ENCODE measurements at places on chromosomes 6 and 20.
A peak's percentile ranks its signal among the peaks of the same experiment; 100 is the strongest.

- no peak for DNase-seq
These were observed 128.7 kb downstream of the SYNE1 start for GRCh38 chr6:152508477-152508876.

- DNase-seq, result no peak
These were observed 6.6 kb upstream of the GFRA4 start for GRCh38 chr20:3669710-3670367.

GRCh38 chr20:50813101-50813643, 18.3 kb downstream of the BCAS4 start:
- no peak for DNase-seq

GRCh38 chr20:3744806-3745685, 12.6 kb downstream of the HSPA12B start:
- peak; percentile 86 for DNase-seq

DNA sequence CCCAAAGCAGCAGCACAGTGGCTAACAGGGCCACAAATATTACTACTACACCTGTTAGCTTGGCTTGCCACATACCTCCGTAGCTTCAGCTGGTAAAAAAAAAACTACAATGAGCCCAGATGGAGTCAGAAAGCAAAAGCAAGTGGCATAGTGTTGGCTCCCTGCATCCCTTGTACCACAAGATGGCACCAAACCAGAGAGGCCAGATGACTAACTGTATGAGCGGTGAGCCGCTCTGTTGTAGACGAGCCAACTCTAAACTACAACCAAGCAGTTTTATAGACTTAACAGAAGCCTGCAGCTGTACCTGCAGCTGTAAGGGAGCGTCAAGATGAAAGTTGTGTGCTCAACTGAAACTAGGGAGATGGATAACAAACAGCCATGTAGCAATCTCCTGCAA, 84.5 kb upstream of the MCHR2 start:
- no peak for DNase-seq

- no peak for DNase-seq
These were observed 47.5 kb upstream of the POPDC3 start for GRCh38 chr6:105227295-105227767.

DNA sequence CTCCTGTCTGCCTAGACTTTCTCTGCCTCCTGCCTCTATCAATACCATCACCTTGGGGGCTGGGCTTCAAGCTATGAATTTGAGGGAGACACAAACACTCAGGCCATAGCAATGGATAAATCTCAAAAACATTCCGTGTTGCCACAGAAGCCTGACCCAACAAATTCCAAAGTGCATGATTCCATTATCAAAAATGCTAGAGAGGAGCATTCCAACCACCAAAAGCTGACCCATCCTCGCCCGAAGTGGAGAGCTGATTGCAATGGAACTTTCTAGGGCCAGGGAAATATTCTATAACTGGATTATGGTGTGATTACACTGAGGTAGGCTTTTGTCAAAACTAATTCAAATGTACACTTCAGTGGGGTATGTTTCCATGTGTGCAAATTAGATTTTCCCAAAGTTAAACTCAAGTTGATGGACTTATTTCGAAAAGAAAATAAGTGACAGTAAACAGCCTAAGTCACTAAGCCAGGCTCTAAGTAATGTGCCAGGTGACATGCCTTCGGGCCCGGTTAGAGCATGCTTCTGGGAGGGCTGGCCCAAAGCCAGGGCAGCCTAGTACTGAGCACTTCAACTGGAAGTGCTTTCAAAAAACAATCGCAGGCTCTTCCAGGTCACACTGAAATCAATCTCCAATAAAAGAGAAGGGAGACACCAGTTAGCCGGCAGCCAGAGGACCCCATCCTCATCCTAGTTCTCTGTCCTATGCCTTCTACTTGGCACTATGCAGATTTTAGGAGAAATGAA, 142.3 kb downstream of the TBXT start:
- DNase-seq, result no peak

- no peak for DNase-seq
These were observed 548.7 kb upstream of the MAP3K7 start for GRCh38 chr6:91135406-91136103.

DNA sequence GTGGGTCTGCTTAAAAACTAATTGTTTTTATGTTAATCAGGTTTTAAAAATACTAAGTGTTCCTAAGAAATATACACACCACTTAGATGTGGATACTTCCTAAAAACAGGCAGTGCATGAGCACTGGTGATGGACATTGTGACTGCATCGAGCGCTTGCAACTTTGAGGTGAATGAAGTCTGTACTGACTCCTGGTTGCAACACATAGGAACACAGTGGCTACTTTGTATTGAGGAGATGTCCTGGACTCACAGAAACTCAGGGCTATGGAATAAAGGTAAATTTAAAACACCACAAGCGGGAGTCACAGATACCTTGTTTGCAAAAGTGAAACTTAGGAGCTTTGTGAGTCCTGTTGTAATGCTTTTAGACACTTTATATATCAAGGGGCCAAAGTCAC, 55.6 kb upstream of the POLR1H start:
- DNase-seq, result no peak

GRCh38 chr20:40326784-40327183, 362.3 kb downstream of the MAFB start:
- no peak for DNase-seq

GRCh38 chr6:71194724-71195123, 93.9 kb upstream of the OGFRL1 start:
- DNase-seq, result no peak

DNA sequence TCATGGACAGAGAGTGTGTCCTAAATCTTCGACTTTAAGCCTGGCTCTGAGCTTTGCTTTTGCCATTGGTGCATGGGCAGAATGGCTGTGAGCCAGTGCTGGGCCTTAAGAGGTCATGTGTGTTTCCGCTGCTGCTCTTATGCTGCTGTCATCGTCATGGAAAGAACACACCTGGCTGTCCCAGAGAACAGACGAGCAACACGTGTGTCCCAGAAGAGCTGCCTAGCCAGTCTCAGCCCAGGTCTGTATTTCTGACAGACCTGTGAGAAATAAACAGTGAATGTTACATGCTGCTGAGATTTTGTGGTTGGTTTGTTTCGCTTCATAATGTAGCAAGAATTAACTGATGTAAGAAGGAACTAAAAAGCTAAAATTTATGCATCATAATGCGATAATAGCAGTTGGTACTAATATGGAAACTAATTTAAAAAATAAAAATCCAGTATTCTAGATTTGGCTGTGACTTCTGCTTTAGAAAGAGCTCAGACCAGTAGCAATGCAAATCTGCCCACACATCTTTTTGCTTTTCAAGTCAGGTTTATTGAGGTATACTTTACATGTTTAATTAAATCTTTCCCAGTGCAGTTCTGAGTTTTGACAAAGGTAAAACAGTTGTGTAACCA, 11.5 kb upstream of the SCP2D1 start:
- no peak for DNase-seq

DNA sequence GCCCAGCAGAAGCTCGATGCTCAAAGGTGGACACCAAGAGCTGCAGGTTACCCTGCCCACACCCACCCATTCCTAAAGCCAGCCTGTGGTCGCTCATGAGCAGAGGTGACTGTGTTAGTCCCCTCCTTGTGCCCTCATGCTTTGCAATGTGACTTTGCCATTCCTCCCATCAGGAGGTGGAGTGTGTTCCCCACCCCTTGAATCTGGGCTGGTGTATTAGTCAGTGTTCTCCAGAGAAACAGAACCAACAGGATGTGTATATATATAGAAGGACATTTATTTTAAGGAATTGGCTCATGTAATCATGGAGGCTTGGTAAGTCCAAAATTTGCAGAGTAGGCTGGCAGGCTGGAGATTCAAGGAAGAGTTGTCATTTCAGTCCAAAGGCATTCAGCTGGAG, 54.4 kb upstream of the RNF24 start:
- no peak for DNase-seq

GRCh38 chr6:47308198-47308517, 1.5 kb downstream of the TNFRSF21 start:
- no peak for DNase-seq

DNA sequence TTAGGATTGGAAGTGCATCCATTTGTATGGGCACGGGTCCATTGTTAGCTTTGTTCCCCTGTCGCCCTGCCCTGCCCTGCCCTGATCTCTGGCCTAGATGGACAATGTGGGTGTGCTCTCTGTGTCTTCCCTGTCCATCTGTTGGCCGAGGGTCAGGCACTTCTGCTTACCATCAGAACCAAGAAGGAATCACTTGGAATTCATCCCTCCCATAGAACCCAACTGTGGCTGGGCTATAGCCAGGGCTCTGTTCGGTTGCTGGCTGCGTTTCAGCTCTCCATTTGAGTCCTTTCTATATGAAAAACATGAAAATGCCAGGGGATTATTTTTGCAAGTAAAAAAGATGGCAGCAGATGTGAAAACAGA, 26.6 kb upstream of the TULP4 start:
- no peak for DNase-seq

DNA sequence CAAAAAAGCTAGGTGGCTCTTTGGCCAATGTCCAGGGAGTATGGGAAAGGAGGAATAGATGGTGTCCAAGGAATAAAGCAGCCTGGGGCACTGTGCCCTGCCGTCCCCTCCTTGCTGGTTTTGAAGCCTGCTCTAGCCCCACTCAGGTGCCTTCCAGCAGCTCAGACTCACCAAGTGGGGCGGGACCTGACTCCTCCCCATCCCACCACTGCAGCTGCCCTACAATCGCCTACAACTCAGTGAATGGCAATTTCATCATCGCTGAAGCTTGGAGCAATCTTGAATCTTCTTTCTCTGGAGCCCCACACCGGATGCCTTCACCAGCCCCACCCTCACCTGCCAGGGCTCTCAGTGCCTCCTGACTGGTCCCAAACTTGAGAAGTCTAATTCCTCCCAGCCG, 56.4 kb upstream of the NXT1 start:
- no peak for DNase-seq

GRCh38 chr20:33172781-33173180, 4.8 kb downstream of the BPIFA2 start:
- DNase-seq, result no peak

DNA sequence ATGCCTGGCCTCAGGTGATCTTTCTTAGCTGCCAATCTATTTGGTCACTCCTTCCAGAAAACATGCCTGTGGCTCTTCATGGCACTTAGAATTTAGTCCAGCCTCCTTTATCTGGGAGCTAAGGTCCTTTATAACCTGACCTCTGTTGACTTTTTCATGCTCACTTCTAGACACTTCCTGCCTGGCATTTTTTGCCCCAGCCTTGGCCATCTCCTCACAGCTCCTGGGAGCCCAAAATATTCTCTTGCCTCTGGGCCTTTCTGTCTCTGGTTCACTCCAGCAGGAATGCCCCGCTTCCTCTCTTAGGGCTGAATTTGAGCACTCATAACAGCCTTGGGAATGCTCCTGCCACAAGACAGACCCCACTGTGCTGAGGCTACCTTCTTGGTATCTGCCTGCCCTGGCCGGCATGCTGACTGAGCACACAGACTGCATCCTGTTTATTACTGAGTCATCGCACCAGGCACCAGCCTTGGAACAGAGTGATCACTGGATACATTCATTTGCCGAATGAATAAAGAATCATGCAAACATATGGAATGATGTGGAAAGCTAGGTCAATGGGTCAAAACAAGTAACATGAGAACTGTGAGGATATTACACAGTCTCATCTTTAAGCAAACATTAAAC, 5.8 kb upstream of the EEF1E1 start:
- no peak for DNase-seq

DNA sequence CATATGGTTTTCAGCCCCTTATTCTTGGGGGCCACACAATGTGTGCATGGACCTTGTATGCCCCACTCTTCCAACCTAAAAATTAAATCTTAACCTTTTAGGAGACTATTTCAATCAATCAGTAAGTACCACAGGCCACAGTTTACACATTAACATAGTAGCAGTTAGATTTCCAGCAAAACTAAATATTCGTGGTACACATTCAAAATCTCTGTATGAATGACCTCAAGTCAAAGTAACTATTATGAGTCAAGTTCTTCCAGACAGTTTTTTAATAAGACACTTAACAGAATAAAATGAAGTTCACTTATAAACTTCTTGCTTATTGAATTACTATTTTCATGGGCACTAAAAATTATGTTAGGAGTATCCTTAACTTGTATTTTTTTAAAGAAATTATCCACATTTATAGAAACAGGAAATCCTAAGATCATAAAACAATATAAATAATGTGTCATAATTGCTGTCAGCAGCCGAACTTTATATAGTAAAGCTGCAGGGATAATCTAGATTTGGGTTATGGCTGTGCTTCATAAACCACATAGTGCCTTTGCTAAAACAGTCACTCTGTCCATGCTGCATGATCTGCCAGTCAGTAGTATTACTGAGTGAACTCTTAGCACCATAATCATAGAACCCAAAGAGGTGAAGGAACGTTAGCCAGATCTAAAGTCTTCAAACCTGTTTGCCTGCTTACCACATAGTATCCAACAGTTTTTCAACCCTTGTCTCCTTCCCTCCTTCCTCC, 21.7 kb downstream of the SEC63 start:
- DNase-seq, result no peak

DNA sequence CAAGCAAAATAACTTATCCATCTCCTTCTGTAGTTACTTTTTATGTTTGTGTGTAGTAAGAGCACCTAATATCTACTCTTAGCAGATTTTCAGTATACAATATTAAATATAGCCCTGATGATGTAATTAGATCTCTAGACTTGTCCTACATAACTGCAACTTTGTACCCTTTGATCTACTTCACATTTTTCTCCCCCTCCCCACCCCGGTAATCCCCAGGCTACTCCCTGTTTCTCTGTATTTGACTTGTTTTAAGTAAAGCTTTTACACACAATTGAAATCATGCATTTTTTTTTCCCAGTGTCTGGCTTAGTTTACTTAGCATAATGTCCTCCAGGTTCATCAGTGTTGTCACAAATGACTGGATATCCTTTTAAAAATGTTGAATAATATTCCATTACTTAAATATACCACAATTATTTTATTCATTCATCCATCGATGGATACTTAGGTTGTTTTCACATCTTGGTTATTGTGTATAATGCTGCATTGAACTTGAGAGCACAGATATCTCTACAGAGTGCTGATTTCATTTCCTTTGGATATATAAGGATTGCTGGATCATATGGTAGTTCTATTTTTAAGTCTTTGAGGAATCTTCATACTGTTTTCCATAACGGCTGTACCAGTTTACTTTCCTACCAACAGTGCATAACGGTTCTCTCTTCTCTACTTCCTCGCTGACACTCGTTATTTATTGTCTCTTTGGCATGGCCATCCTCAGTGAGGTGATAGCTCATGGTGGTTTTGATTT, 212.7 kb downstream of the CDKAL1 start:
- DNase-seq, result no peak

GRCh38 chr20:57871237-57871632, 161.4 kb upstream of the PMEPA1 start:
- DNase-seq, result no peak

GRCh38 chr20:23116311-23117089, 30.4 kb upstream of the CD93 start:
- DNase-seq, result no peak

All from hematopoietic multipotent progenitor cell treated with erythropoietin and hydrocortisone succinate and interleukin-3 and kit ligand, for 15 days (in vitro differentiated cells).